Jurkat, Clone E6-1 (cell line): ENCODE measurements at places on chromosomes 4 and X.

- no peak for DNase-seq
Observed at GRCh38 chrX:85303544-85303943, 59.8 kb downstream of the ZNF711 start.

GRCh38 chr4:106364282-106364681 lies 4.3 kb downstream of the GIMD1 start:
- DNase-seq = no peak

- no peak for DNase-seq
Observed at GRCh38 chr4:47672696-47673095, 165.2 kb downstream of the CORIN start.

DNA sequence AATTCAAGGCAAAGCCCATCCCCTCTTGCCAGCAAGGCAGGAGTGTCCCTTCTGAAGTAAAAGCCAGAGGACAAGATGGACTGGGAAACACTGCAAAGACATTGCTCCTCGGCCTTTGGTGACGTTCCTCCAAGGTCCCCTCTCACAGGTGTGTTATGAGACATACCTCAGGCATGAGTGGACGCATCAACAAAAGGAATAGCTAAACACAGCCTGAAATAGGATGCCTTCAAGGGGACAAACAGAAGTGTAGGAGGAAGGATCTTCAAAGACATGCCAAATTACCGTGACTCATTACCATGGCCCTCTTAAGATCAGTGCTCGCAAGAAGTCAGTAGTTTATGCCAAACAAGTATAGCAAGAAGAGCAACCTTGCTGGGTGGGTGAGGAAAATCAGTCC lies 6.0 kb upstream of the IDS start:
- no peak for DNase-seq

DNA sequence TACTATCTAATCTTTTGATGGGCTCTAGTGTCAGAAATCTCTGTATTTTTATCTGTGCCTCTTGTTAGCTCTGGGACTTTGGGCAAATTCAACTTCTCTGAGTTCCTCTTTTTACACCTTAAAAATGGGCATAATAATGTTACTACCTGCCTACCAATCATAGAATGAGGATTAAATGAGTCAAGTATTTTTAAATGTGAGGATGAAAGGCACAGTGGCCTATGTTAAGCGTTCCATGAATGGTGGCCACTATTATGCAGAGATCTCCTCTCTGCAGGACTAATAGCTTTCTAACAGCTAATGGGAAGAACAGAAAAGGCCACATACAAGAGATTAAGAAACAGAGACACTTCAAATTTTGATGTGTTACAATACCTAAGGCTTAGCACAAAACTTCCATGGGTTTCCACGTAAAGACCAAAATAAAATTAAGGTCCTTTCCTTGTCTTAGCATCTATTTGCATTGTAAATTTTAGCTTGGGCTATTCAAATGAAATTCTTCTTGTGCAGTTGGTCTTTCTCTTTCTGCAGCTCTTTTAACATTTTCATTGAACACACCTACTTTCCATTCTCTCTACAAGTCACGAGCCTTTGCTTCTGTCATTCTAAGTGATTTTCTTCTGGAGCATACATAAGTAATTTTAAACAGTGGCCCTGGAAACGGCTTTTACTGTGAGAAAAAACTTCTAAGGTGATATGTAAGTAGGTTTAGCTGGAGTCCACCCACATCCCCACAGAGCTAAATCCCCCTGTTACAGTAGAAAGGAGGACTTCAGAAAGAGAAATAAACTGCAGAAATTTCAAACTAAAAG lies 117.9 kb upstream of the MED14 start:
- DNase-seq = no peak

DNA sequence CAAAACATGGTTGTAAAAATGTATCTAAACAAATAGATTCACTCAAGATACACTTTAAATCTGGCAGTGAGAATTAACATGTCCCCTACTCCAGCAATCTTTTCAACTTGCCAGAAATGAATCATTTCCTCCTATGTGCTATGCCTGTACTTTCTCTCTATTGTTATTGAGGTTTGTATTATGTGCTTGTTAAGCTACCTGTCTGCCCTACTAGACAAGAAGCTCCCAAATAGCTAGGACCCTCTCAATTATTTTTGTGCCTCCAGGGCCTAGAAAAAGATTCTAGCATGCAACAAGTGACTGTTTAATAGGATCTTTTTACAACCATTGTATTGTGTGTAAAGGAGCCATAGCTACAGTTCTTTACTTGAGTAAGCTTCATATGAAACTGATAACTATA lies 3.5 kb upstream of the SAP30 start:
- DNase-seq = no peak
